ENCODE measurements at places on chromosomes 16 and 17. TPM values are rescaled to one million over a fixed set of nuclear protein-coding genes. Genes with fewer than 3 reads are reported as not detected.

DNA sequence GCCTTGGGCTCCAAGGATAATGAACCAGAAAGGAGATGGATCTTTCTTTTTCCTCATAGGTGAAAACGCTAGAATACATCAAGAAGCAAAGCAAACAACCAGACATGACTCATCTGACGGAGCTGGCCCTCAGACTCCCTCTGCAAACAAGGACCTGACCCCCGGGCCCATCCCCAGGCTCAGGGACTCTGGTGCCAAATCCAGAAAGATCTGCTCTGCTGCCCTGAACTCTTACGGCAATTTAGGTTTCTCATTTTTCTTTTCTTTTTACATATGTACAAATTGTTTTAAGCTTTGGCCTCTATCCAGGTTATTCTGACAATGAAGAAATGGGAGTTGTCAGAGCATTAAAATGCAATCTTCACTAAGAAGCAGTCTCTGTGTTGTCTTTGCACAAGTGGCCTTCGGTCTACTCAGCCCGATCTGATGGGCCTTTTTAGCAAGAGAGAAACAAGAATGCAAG, 17.7 kb downstream of the KNOP1 start:
- no peak for DNase-seq

The EPOP gene
- 5.0 TPM for polyA plus RNA-seq

DNA sequence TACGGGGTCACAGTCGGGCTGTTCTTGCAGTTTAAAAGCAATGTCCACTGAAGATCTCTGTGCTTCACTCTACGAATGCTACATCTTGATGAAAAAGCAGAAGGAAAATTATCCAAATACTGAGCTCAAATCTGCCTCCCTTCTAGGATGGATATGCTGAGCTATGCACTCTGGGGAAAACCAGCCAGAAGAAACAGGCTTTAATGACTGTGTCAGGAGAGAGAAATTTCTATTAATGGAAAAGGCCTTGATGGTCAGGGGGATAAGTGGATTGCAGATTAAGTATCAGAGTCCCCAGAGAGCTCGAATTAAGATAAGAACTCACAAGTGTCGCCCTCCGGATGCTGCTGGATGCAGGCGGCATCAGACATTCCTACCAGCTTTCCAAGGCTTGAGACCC, 39.6 kb upstream of the RCVRN start:
- DNase-seq = no peak

DNA sequence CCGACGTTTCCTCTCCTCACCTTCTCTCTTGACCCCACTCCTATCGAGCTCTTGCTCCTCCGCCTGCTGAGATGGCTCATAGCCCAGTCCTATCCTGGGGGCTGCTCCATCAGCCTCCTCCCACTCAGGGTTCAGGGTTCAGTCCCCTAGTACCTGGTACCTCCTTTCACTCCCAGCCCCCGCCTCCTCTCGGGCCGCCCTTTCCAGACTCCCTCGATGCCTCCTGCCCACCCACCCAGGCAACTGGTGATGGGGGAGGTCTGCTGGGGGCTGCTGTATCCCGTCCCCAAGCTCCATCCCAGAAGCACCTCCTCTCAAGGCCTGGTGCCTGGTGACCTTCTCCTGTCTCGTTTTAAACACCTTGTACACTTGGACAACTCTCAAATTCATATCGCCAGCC, 93.9 kb downstream of the AMFR start:
- DNase-seq = no peak

The CIAPIN1 gene
- polyA plus RNA-seq = 72.8 TPM

Data from K562 (cell line).